Fibroblast of skin of scalp (primary cell): ENCODE measurements at places on chromosomes 2 and 18.
A peak's percentile ranks its signal among the peaks of the same experiment; 100 is the strongest.

- DNase-seq, result no peak
These were observed 140.2 kb downstream of the IRS1 start for GRCh38 chr2:226659410-226659809.

GRCh38 chr2:112187805-112188596 lies 49.8 kb downstream of the FBLN7 start:
- no peak for DNase-seq

GRCh38 chr18:44700652-44701051 lies 20.0 kb downstream of the SETBP1 start:
- DNase-seq, result no peak

DNA sequence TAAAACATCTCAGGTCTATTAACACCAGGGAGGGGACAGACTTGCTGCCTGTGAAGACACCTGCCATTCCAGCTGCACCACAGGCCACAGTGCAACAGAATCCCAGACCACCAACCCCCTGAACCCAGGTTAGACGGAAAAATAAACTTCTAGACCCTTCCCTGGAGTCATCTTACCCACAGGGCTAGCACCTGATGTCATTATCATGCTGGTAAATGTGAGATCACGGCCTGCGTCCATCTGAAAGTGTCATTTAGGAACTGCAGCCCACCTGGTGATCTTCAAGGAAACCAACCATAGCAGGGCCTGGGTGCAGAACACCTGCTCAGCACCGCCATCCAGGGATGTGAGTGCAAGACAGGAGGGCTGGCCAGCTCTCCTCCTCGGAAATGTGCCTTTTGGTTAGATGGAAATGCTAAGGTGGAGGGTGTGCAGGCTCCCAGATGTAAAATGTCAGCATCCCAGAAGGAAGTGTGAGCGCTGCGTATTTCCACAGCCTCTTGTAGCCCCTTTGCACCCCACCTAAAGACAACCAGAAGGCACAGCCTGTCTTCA lies 80.8 kb downstream of the PTGR3 start:
- no peak for DNase-seq

GRCh38 chr2:138703242-138703641 lies 76.9 kb downstream of the NXPH2 start:
- DNase-seq, result no peak

- no peak for DNase-seq
These were observed 115.2 kb downstream of the SPHKAP start for GRCh38 chr2:228066126-228066798.

DNA sequence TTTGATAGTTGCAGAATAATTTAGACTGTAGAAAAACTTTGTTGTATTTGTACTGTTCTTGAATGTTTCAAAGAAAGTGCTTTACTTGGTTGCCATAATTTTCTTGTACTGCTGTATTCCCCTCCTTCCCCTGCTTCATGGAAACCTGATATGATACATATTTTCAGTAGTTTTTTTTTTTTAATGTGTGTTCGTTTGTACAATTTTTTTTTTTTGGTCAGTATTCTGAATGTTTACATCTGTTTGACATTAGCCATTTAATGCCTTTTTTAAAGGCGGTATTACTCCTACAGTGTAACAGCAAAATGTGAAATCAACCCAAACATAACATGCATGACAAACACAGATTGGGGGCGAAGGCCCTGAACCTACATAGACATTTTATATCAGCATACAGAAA lies 172.3 kb downstream of the ASXL3 start:
- DNase-seq, result peak; percentile 15

DNA sequence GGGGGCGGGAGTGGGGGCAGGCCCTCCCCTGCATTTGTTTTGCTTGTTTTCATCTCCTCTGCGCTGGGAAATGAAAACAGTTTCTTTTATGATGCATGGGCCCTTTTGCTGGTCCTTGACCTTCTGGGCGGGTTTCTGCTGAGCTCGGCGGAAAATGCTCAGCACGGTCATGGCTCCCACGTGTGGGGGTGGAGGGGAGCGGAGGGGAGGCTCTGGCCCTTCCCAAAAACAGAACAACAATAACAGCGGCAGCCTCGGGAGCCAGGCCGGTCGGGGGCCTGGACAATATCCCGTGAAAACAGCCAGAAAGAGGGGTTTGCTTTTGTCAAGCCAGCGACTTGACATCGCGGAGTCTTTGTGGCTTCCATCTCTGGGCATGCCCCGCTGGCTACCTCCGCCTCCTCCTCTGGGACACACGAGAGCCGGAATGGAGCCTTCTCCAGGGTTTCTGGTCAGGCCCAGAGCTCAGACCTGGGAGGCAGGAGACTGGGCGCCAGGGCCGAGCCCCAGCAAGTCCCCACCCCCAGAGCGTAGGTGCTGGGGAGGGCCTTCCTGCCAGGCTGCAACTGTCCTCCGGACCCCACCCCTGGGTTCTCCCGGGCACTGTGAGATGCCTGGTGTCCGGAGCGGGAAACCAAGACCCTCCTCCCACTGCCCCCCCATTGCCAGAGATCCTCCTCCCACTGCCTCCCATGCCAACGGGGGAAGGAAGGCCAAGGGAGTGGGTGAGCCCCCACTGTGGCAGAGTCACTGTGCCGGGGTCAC lies 35.9 kb upstream of the SNED1 start:
- no peak for DNase-seq

GRCh38 chr18:58135183-58135641 lies 91.2 kb downstream of the NEDD4L start:
- peak; percentile 67 for DNase-seq

- DNase-seq, result no peak
These were observed 113.4 kb upstream of the PDE1A start for GRCh38 chr2:182540252-182540651.

DNA sequence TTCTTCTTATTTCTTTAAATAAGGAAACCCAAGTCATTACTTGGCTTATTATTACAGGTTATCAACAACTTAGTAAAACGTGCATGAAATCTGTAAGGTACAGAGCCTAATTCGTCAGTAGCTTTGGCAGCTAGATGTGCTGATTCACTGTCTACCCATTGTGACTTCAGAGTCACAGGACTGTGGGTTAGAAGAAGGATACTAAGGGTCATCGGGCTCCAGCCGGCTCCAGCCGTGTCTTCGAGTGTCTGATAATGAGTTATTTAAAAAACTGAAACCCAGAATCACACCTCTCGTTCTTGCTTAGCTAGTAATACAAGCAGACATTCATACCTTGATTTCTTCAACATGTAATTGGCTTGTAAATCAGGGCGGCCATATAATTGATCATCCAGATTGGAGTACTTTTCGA lies 170.5 kb downstream of the FMNL2 start:
- DNase-seq, result no peak

GRCh38 chr2:57934659-57935058 lies 111.9 kb upstream of the VRK2 start:
- no peak for DNase-seq

- DNase-seq, result no peak
These were observed 76.0 kb downstream of the FAM124B start for GRCh38 chr2:224325941-224326340.

DNA sequence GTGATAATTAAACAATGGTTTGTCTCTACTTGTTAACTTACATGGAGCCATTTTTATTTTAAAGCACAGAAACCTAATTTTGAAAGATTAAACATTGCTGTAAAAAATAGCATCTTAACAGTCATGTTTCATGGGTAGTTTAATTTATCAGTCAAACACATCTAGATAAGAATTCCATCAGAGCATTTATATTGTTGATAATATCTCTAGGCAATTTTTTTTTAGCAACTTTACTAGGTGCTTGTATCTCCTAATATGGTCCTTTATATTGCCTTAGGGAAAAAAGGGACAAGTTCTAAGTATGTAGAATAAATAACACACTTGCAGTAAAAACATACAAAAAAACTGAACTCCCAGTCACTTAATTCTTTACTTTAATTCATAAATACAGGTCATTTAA lies 863 bp downstream of the CSRNP3 start:
- DNase-seq, result no peak

DNA sequence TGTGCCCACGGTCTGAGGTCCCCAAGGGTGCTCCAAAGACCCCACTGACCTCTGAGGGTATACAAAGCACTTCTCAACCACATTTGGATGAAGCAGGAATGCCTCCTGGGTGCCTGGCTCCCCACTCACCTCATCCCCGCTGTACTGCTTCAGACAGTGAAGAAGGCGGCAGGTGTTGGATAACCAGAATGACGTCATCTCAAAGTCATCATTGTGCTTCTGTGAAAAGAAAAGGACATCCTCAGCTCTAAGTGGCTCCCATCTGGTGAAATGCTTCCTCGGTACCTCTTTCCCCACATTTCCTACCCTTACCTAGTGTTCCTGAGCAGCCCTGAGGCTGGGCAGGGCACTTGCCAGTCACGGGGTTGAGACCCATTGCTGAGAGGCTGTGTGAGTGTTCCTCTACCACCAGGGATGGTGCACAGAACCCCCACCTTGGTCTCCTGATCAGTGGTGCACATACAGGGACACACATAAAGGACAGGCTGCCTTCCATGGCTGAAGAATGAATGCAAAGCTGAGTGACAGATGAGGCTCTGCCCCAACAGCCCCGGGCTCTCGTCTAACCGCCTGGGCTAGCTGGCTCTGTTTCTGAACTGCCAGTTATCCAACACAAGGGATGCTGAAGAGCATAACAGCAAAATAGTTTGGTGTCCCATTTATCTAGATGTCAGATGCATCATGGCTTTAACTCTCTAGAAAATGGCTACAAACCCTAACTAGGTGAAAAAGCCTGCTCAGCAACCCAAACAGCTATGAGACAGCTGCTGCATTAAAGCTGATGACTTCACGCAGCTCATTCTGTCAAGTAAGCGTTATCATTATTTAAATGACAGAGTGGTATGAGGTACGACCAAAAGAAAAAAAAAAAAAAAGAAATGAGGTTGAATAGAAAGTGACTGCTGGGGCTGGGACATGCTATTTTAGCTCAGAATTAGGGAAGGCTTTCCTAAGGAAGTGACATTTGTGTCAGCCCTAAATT lies 28.2 kb upstream of the ACAA2 start:
- DNase-seq, result no peak

DNA sequence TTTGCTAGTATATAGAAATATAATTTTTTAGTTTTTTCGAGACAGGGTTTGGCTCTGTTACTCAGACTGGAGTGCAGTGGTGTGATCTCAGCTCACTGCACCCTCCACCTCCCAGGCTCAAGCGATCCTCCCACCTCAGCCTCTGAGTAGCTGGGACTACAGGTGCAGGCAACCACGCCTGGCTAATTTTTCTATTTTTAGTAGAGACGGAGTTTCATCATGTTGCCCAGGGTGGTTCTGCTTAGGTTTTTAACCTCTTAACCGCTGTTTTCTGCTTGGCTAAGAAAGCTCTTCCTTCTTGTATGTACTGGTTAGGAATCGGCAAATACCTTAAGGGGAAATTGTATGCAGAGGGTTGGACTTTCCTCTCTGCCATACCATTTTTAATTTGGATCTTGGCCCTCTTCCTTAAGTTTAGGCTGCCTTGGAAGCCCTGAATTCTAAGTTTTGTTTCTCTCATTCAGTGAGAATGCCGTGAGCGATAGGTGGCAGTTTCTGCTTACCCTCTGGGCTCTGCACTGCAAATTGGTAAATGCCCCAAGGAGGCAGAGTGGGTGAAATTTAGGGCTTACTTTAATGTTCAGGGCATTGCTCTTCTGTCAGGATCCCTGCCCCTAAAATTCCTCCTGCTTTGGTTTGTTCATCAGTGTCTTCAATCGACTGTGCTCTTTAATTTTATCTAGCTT lies 32.3 kb downstream of the EML6 start:
- DNase-seq, result no peak

- no peak for DNase-seq
These were observed 11.6 kb downstream of the CAPG start for GRCh38 chr2:85398426-85399182.
